ENCODE measurements at places on chromosomes 7 and 10.
A peak's percentile ranks its signal among the peaks of the same experiment; 100 is the strongest.

DNA sequence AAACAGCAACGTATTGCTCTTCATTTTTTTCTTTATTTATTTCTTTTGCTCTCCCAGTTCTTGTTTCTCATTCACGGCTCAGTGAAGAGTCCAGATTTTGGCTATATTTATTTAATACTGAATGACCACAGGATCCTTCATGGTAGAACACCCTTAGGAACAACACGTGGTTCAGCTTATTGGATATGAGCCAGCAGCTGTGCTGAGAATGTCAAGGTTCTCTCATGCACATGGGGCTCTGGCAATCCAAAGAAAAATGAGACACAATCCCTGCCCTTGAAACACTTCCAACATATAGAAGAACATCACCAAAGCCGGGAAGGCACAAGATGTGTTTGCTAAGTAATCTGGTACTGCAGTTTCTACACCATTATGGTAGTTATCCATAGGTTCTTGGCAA, 852.9 kb downstream of the SORCS1 start:
- DNase-seq: no peak

- no peak for DNase-seq
These were observed 438.7 kb upstream of the NRP1 start for GRCh38 chr10:33773253-33773573.

- DNase-seq: no peak
These were observed 11.3 kb upstream of the PRXL2A start for GRCh38 chr10:80397014-80397413.

GRCh38 chr10:85863301-85864172, 503.1 kb downstream of the GRID1 start:
- no peak for DNase-seq

- DNase-seq: no peak
These were observed 107.4 kb upstream of the KMT2E start for GRCh38 chr7:104906556-104906955.

- DNase-seq: no peak
These were observed 93.6 kb upstream of the COL1A2 start for GRCh38 chr7:94301024-94301586.

- no peak for DNase-seq
These were observed 47.7 kb downstream of the HHEX start for GRCh38 chr10:92737484-92737883.

DNA sequence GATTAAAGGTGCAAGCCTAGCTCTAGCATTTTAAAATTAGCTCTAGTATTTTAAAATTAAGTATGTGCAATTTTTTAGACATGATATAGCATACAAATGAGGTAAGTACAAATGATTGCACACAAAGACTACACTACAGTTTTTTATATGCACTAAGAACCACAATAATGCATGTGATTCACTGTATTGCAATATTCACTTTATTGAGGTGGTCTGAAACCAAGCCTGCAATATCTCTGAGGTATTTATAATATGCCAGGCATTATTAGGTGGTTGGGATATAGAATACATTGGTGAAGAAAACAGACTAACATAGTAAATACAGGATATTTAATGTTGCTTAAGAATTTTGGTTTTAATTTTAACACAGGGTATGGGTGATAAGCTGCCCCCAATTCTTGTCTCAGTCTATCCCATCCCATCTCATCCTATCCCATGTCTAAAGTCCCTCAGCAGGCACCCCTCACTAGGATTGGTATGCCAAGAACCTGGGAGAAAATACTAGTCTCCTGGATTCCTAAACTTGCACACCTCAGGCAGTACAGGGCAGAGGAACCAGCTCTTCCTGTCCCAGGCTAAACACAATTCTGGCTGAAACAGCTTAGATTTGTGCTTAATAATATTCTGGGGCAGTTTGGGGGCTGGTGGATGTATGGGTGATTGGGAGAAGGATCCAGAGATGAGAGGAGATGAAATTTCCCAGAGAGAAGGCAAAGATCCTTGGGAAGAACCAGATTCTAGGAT, 90.4 kb downstream of the HIPK2 start:
- DNase-seq: no peak

- DNase-seq: no peak
These were observed 208.6 kb downstream of the ADAM12 start for GRCh38 chr10:126179637-126180036.

DNA sequence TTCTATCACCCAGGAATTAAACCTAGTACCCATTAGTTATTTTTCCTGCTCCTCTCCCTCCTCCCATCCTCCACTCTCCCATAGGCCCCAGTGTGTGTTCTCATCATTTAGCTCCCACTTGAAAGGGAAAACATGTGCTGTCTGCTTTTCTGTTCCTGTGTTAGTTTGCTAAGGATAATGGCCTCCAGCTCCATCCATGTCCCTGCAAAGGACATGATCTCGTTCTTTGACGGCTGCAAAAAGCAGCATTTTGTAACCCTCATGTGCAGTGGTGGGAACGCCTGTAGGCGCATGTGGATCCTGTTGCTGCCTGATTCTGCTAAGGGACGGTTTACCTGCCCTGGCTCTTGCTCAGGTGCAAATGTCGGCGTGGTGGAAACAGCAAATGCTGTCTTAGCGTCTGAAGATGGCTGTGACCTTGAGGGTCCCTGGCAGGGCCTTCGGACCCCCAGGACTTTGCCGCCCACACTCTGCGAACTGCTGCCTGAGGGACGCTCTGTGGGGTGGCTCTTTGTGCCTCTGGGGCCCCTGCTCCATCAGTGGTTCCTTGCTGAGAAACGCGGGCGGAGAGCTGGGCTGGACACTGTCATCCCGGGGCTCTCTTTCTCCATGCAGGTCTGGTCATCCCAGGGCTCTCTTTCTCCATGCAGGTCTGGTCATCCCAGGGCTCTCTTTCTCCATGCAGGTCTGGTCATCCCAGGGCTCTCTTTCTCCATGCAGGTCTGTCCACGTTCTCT, 5.6 kb upstream of the MTG1 start:
- DNase-seq: no peak

- DNase-seq: peak; percentile 36
These were observed 110.6 kb upstream of the EFCAB10 start for GRCh38 chr7:105691680-105692564.

- DNase-seq: no peak
These were observed 8.3 kb upstream of the OCM start for GRCh38 chr7:5872326-5872725.

- DNase-seq: no peak
These were observed 383.1 kb upstream of the STEAP1 start for GRCh38 chr7:89771003-89771636.

DNA sequence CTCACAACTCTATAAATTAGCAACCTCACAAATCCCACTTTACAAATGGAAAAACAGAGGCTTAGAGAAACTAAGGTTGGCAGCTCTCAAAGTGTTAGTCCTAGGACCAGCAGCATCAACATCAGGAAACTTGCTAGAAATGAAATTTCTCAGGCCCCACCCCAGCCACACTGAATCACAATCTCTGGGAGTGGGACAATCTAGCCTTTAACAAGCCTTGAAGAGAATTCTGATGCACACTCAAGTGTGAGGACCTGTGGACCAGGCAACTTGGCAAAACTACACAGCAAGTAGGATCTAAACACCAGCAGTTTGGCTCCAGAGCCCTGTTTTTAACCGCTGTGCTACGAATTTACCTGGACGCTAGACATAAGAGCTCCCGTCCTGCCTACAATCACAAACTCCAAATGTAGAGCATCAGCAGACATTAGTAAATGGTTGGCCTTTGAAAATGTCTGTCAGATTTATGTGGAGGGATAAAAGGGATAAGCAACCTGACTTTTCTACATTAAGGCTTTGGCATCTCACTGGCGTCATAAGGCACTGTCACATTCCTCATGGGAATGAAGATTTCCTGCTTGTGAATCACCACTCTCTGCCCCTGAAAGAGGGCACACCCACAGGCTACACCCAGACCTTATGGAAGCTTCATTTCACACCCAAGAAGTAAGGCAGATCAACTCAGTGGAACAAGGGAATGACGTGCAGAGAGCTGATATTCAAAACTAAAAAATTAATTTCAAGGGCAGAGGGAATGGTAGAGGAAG, 34.5 kb downstream of the PPP1R3C start:
- no peak for DNase-seq

GRCh38 chr7:73443548-73444255, 10.1 kb downstream of the FZD9 start:
- no peak for DNase-seq

DNA sequence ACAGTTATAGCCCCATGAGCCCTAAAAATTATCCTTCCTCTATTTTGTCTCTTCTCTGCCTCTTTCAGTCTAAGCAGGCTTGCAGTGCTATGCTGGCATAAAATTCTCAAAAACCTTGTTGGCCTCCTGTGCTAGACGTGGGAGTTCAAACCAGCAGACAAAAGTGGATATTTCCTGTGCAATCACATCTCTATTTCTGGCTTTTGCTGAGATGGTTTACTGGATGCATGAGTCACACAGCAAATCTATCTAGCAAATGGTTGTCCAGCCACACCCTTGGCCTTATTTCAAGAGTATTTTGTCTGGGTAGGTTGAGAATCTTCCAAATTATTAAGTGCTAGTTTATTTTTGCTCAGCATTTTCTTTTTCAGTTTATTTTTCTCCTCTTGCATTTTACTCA, 370.8 kb downstream of the CDC14C start:
- DNase-seq: peak; percentile 63

DNA sequence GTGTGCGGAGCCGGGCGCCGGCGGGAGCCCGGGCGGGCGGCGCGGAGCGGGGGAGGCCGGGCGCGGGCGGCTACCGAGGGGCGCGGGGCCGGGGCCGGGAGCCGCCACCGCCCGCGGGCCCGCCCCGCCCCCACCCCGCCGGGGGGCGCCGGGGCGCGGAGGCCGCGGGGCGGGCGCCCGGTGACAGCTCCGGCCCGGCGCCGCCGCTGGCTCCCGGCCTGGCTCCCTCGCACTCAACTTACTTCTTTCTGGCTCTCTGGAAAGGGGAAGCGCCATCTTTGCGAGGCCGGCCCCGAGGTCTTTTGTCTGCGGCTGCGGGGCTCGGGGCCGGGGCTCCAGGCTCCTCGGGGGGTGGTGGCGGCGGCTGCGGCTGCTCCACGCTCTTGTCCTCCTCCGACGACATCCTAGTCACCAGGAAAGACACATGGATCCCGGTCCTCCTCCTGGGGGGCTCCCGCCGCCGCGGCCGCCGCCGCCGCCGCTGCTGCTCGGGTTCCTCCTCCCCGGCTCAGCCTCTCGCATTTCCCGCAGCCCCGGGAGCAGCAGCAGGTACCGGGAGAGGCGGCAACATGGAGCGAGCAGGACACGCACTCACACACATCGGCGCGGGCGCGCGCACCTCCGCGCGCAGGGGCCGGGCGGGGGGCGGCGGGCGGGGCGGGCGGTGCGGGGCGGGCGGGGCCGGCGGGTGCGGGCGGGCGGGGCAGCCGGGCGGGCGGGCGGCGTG, at the start of gene KMT2C:
TSS of gene KMT2C (minus strand) at position 620 of the 727 bp plus-strand sequence. CDS start at position 403, 217 bp downstream.
- no peak for DNase-seq

GRCh38 chr10:1685699-1686490, 51.4 kb downstream of the ADARB2 start:
- DNase-seq: no peak

- no peak for DNase-seq
These were observed 10.9 kb upstream of the HERC4 start for GRCh38 chr10:68086011-68086410.

- DNase-seq: no peak
These were observed 673.6 kb downstream of the IPMK start for GRCh38 chr10:57593983-57594573.

DNA sequence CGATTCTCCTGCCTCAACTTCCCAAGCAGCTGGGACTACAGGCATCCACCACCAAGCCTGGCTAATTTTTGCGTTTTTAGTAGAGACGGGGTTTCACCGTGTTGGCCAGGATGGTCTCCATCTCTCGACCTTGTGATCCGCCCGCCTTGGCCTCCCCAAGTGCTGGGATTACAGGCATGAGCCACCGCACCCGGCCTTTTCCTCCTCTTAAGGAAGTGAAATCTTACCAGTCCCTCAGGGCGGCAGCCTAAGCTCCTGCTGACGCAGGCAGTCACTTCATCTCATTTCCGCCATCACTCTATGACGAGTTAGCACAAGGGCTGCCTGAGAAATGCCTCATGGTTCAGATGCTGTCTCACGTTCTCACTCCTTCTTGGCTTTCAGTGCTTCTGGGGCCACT, 246.0 kb upstream of the SHH start:
- no peak for DNase-seq

GRCh38 chr10:75600833-75601232, 169.4 kb downstream of the LRMDA start:
- no peak for DNase-seq

- DNase-seq: no peak
These were observed 151.6 kb downstream of the SND1 start for GRCh38 chr7:127803626-127804025.

DNA sequence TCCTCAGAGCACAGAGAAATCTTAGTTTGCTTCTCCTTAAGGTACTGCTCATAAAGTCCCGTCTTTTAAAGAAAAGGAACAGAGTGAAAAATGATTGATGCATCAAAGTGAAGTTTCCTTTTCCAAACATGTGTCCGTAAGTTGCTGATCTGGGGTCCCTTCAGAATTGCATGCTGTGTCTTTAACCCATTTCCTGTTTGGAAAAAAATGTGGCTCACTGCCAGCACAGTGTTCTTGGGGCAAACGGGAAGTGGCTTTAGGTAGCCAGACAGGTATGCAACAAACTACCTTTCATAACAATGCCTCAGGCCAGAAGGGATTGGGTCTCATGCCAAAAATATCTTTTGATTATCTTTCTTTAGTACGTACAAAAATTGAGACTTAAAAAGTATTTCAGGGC, 50.9 kb downstream of the TFAM start:
- no peak for DNase-seq

DNA sequence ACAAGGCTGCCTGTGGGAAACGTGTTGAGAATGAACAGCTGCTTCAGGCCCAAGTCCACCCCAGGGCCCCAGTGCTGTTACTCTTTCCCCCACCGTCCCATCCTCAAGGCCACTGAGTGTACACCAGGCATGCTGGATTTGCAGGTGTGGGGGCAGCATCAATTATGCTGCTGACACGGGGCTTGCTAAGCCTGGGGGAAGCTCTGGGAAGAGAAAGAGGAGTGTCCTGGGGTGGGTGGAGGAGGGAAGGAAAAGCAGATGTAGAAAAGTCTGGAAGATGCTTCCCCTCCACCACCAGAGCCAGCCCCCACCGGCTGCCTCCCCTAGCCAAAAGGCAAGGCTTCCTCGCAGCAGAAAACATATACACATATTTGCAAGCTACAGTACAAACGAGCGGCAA, 153.9 kb downstream of the CDH23 start:
- DNase-seq: no peak

DNA sequence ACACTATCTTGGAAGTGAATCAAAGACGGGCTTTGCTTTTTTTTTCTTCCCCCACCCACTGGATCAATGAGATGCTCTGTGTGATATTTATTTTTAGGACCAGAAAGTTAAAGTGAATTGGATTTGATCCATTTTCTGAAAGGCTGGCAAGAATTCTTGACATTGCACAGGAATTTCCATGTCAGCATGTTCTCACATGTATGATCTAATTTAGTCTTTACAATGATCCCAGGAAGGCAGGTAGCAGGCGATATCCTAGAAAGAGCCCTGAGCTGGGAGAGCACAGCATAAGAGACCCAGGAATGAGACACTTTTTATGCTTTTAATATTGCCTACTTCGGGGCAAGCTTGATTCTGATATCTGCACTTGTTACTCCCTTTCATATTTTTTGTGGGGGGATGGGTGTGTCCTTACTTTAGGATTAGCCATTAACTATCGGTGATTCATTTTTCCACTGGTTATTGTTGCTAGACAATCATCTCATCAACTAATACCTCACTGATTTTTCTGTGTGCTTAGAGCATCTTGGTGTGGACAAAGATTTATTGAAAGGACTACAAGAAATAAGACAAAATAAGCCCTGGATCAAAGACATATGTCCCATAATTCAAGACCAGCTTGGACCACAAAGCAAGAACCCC, 58.1 kb downstream of the NRP1 start:
- DNase-seq: no peak
